ENCODE measurements at places on chromosomes 13 and 19.
A peak's percentile ranks its signal among the peaks of the same experiment; 100 is the strongest.

GRCh38 chr19:53655042-53655665, 23.4 kb downstream of the DPRX start:
- no peak for DNase-seq

GRCh38 chr13:90800082-90800746, 547.3 kb upstream of the MIR17HG start:
- DNase-seq, result no peak

DNA sequence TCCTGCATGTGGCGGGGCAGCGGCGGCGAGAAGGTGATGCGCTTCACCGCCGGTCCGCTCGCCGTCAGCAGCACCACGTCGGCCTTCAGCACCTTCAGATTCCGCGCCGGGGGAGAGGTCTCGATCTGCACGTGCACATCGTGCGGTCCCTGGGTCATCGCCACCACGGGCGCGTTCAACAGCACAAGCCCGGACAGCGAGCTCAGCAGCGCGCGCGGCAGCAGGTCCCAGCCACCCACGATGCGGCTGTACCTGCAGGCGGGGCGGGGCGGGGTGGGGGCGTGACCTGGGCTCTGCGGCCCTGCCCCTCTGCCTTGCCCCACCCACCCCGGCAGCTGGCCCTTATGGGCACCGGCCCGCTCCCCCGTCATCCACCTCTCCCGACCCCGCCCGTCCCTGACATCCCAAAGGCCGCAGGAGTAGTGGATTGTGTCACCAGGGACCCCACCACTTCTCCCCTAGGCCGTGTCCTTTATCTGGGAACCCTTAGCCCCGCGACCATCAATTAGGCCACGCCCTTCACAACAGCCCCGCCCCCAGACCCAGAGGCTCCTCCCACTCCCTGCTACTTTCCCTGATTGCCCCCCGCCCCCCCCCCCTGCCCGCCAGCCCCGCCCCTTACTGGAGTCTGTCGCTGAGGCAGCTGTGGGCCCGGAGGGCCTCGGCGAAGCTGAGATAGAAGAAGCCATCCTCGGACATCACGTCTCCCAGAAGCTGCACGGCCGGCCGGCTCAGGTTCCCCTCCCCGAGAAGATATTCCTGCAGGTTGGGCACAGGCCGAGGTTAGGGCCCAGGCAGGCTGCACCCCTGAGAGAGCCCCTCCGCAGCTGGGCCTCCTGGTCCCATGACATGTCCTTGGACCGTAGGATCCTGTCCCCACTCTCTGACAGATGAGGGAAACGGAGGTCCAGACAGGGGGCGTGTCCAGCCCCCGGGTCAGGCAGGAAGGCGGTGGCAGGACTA, 6.1 kb downstream of the IL4I1 start:
- peak; percentile 59 for DNase-seq

DNA sequence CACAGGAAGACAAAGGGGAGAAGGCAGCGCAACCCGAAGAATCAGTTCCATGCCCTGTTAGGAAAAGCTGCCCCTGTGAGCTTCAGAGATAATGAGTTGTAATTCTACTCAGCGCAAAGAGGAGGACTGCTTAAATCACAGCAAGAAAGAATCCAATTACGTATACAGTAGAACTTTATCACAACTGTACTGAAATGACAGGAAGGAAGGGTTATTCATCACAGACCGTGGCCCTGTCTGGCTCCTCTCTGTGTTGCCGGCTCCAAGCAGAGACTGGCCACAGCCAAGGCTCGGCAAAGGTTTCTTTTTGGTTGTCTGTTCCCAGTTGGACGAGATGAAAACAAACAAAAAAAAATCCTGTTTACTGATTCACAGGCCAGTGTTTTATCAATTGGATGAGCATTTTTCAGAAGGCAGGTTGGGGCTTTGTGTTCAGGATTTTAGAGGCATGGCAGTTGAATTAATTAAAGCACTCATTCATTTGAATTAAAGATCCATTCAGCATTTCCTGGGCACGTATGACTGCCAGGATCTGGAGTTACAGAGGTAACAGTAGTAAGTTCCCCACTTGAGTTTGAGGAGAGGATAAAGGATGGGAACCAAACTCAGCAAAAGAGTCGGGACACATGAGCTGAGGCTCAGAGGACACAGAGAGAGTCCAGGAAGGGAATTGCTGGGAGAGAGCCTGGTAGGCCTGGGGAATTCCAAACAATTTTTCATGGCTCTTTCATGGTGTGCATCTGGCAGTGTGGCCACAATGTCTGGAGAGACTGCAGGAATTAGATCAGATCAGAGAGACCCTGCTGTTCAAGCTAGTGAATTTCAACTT, 341.0 kb downstream of the DNAJC15 start:
- DNase-seq, result no peak

GRCh38 chr19:47230921-47231214, at the start of gene BBC3:
BBC3 (minus strand) TSS chr19:47231199; CDS start chr19:47228431, 2,768 bp downstream.
- no peak for DNase-seq

GRCh38 chr13:106635616-106636015, 67.7 kb upstream of the ARGLU1 start:
- DNase-seq, result no peak

DNA sequence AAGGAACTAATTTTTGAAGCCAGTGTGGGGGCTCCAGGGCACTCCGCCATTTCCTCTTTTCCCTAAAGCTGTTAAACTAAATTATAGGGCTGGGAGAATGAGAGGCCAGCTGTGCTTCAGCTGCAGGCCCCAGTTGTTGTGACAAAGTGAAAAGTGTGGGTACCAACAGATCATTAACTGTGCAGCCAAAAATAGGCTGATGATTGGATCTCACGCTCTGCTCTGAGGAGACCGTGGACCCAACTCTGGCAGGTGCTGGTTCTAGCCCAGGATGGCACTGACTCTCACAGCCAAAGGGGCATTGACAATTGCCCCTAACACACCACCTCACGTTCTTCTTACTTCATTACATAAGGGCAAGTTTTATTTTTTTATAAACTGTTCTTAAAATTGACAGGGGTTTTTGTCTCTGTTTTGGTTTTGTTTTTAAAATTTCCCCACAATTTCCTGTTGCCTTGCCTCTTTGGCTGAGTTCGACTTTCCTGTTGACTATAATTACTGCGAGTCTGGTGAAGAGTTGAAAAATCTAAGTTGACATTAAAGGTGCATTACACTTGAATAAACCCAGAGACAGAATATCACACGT, 391.0 kb downstream of the FGF9 start:
- no peak for DNase-seq

- no peak for DNase-seq
These were observed 482 bp downstream of the ARHGAP45 start for GRCh38 chr19:1067341-1067957.

DNA sequence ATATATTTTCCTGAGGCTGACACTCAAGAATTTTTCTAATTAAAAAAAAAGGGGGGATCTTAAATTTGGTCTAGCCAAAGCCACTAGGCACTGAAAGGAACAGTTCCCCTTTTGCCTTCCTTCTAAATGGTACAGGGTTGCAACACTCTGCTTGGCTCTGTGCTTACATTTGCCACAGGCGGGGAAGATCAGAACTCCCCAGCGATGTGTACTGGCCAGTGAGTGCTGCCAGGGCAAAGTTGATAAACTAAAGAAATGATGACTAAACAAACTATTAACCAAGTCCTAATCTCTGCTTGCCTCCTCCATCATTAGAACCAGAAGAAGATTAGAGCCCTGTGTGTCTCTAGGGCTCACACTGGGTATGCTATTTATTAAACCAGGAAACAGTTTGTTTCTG, 75.3 kb upstream of the SCEL start:
- no peak for DNase-seq

- no peak for DNase-seq
These were observed 17.8 kb downstream of the ERFL start for GRCh38 chr19:41910240-41910991.

DNA sequence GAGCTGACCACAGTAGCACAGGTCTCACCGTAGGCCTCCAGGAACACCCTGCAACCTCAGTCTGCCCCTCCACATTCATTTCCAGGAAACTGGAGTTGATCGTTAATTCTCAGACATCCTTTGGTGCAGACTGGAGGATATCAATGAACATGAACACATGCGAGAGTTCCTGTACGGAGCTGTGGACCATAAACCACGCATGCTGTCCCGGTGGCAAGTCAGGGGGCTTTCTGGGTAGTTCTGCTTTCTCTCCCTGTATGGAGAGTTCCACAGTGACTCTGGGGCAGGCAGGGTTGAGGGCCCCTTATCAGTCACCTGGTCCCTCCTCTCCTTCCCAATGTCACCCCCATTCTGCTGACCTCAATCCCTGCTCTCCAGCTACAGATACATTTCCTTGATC, 55.5 kb upstream of the URI1 start:
- no peak for DNase-seq

DNA sequence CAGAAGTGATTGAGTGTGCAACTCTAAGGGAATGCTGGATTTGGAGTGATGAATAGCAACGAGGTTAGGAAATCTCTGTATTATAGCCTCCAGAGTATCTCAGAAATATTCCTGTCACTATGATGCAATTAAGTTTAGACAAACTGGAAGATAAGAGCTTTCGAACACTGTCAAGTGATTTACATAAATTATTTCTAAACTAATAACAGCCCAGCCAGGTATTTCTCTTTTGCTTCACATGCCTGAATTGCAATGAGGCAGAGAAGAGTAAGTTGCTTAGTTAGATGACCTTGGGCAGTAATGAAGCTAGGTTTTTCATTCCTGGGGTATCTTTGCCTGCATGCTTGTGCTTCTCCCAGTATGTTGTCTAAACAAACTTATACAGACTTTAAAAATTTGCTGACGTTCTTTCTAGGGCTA, 134.5 kb downstream of the LMO7 start:
- no peak for DNase-seq

GRCh38 chr19:16259385-16260159, 61.9 kb downstream of the AP1M1 start:
- no peak for DNase-seq

GRCh38 chr13:50128428-50128931, 113.2 kb downstream of the KCNRG start:
- DNase-seq, result no peak

DNA sequence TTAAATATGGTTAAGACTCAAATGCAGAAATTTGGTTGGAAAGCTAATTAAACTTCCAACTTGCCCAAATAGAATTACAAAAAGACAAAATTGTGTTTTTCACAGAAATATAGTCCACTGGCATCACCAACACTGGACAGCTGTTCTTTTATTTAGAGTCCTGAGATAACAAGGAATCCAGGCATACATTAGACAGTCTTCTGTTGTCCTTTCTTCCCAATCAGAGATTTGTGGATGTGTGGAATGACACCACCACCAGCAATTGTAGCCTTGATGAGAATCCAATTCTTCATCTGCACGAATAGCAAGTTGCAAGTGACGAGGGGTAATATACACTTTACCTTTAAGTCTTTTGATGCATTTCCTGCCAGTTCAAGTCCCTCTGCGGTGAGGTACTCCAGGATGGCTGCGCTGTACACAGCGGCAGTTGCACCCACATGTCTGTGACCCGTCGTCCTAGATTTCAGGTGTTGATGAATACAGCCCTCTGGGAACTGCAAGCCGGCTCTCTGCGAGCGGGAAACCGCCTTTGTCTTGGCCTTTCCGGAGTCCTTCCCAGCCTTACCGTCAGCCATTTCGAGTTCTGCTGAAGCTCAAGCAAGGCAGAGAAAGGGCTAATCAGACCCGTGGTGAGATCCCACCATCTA, 14.7 kb downstream of the UBAC2 start:
- DNase-seq, result no peak

DNA sequence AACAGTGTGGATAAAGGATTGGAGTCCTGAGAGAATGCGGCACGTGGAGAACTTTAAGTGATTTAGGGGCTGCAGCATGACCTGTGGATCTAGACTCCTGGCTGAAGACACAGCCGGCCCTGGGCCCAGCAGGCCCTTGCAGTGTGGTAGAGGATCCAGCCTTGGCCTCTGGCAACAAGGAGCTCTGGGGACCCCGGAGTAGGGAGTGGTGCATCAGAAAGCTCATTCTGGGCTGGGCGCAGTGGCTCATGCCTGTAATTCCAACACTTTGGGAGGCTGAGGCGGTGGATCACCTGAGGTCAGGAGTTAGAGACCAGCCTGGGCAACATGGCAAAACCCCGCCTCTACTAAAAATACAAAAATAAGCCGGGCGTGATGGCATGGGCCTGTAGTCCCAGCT, 76.0 kb downstream of the CHST8 start:
- no peak for DNase-seq

- no peak for DNase-seq
These were observed 5.5 kb downstream of the CBY2 start for GRCh38 chr13:45707516-45708100.

- DNase-seq, result no peak
These were observed 511.9 kb upstream of the HTR2A start for GRCh38 chr13:47408546-47409319.

DNA sequence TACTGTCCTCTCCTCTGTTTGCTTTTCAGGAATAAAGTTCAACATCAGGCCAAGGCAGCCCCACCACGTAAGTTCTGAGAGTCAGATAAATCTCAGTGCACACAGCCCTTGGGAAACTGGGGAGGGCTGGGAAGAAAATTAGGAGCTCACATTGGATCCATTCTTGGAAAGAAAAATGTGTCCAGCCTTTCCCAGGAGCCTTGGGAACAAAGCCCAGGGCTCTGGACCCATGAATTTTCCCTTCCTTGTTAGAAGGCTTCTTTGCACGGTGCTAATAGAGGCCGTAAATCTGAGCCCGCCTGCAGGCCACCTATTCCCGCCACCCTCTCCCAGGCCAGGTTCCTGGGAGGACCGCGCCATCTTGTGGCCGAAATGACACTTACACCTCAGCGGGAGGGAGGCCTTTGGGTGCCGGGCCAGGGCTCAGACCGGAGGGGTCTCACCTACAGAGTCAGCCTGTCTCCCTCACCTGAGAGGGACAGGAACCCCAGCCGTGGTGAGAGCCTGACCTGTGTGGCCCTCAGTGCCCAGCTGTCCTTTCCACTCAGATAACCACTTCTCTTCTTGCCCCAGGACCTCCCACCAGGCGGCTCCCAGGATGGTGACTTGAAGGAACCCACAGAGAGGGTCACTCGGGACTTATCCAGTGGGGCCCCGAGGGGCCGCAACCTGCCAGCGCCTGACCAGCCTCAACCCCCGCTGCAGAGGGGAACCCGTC, 25.1 kb upstream of the KCTD15 start:
- DNase-seq, result peak; percentile 48

GRCh38 chr13:108227651-108228272, 9.6 kb downstream of the ABHD13 start:
- no peak for DNase-seq

DNA sequence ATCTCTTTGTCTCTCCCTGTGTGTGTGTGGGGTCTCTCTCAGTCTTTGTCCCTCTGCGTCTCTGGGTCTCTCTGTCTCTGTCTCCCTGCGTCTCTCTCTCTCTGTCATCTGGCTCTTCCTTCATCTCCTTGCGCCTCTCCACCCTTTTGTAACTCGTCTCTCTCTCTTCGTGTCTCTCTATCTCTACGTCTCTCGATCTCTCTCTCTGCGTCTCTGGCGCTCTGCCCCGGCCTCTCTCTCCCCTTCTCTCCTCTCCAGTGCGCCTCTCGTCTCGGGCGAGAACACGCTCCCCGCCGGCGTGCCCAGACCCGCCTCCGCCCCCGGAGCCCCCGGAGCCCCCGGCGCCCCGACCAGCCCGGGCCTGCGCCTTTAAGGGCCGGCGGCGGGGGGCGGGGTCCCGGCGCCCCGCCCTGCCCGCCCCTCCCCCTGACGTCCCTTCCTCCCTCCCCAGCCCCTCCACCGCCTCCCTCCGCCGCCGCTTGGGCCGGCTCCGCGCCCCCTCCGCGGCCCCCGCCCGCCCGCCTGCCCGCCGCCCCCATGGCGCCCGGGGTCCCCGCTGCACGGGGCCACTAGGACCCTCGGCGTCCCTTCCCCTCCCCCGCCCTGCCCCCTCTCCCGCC, at the start of gene MARK4:
Gene MARK4, plus strand, starts transcription at position 440 of the 620 bp plus-strand sequence. CDS start 318 bp downstream, outside the sequence.
- DNase-seq, result no peak

- no peak for DNase-seq
These were observed 7.5 kb downstream of the KCTD15 start for GRCh38 chr19:33804021-33804799.

Measured in stimulated activated CD4-positive, alpha-beta T cell treated with anti-CD3 and anti-CD28 coated beads, Interleukin-1b, Interleukin-23, amount 100 ng/mL, for 1 hour (primary cell).